ENCODE measurements at places on chromosomes 2 and 18.

GRCh38 chr2:130754811-130755210 lies 529 bp upstream of the AMER3 start:
- no peak for DNase-seq

- no peak for DNase-seq
Observed at GRCh38 chr2:47437287-47437686, 34.3 kb downstream of the MSH2 start.

DNA sequence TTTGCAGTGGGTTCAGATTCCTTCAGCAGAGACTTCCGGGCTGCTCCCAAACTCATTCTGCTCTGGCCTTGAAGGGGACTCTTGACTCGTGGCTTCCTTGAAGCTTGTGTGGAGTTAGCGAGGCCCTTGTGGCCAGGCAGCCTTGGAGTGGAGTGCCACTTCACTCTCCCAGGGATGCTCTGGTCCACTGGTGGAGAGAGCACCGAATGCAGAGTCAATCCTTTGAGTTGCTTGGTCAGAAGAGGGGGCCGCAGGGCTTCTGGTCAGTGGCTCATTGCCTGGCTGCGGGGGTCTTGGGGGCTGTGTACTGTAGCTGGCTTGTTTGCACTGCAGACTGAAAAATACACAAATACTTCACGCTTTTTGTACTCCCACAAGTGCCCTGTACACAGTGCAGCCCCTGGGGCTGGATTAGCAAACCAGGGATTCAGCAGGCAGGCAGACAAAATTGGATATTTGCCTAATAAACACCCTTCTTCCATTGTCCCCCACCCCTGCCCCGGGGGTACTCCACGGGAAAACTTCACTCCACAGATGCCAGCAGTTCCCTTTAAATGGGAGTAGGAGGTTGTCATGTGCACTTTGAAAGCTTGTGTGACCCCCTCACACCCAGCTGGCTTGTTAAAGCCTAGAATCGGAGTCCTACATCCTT lies 3.2 kb downstream of the GLI2 start:
- no peak for DNase-seq

GRCh38 chr2:134362740-134363139 lies 108.9 kb downstream of the MGAT5 start:
- no peak for DNase-seq

- no peak for DNase-seq
Observed at GRCh38 chr2:28247734-28248133, 144.9 kb upstream of the FOSL2 start.

GRCh38 chr18:70522183-70522680 lies 233.4 kb downstream of the SOCS6 start:
- DNase-seq = no peak

- no peak for DNase-seq
Observed at GRCh38 chr2:112152476-112153178, 14.4 kb downstream of the FBLN7 start.

DNA sequence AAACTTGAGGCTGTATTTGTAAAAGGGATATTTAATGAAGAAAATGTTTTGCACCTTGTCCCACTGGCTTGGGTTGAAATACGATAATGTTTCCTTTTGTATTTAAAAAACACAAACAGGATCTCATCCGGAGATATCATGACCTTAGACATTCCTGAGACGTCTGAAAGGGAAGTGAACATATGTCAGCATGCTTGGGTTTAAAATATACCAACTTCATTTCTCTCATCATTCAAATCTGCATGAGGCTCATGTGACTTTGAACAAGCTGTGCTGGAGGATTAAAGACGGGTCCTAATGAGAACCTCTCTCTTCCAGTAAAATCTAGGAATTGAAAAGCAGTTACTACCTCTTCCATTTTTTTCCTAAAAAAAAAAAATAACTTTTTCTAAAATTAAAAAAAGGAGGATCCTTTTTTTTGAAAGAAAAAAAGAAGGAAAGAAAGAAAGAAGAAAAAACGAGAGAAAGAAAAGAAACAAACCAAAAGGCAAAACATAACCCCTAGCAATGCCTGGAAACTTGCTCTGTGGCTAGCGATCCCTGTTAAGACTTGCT lies 106.8 kb upstream of the ZFP36L2 start:
- no peak for DNase-seq

DNA sequence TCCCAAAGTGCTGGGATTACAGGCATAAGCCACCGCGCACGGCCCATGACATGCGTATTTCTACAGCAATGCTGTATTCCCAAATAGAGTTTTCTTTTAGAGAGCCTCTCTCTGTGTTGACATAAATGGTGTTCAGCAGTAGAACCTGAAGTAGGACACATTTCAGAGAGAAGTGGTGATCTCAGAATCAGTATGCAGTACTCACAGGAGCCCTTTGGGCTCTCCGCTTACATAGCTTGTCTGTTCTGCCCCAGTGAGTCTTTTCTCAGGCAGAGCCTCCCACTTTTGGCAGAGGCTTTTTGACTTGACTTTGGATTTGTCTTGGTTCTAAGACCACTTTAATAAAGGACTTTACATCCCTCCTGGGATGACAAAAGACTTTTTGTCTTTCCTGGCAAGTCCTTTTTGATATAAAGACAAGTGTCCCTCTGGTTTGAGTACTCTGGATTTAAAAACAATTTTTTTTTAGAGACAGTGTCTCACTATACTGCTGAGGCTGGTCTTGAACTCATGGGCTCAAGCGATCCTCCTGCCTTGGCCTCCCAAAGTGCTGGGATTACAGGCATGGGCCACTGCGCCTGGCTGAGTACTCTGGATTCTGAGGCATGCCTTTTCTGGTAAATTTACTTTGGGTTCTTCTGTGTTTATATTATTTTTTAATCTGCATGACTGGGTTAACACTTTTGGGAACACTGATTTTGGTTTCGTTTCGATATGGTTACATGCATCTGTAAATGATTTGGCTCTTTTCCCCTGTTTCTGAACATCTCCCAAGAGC lies 113.3 kb downstream of the SMAD2 start:
- no peak for DNase-seq

DNA sequence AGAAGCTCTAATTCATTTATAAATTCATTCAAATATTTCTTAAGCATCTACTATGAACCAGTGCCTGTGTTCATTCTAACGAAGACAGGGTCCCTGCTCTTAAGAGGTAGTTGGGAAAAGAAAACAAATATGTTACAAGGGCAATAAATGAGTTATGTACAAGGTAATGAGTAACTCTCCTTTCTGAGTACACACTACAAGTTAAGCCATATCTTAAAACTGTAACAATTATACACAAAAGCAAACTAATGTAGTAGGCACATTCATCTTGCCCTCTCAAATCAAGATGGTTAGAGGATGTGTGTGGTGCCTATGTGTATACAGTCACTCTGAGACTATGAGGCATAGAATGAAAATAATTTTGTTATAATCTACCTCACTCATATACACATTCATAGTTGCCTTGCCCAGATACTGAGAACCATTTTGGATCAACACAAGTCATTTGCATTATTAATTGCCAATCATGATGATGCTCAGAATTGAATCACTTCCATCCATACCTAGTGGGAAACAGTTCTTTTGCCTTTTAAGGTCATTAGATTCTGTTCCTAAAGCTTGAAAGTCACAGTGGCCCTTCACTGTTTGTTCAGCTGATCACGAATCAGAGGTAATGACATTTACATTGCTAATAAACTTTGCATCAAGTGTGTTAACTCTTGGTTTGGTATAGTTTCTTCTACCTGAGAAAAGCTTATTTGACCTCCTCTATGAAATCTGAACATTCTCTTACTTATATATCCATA lies 283.1 kb downstream of the ZNF385B start:
- no peak for DNase-seq

GRCh38 chr2:230764346-230764745 lies 51.7 kb downstream of the CAB39 start:
- DNase-seq = no peak

- DNase-seq = peak; percentile 59
Observed at GRCh38 chr18:58967751-58968254, 103.1 kb downstream of the ZNF532 start.

DNA sequence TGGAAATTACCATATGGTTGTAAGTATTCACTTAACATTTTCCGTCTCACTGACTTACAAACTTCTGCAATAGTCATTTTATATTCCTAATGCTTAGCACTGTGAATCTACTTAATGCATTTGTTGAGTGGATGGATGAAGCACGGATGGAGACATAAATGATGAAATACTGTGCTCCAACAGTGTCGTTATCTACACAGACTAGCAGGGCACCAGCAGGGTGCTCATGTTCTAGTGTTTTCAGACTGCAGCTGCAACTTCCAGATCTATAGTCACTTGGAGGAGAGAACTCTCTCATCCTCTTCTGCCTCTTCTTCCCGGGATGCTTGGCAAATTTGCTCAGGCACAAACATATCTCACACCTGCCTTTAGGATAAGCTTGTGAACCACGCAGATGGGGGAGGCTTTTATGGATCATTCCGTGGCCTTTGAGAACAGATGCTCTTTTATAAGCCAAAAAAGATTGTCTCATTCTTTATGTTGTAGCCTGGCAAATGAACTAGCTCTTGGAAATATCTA lies 797.7 kb downstream of the MBD2 start:
- DNase-seq = no peak

DNA sequence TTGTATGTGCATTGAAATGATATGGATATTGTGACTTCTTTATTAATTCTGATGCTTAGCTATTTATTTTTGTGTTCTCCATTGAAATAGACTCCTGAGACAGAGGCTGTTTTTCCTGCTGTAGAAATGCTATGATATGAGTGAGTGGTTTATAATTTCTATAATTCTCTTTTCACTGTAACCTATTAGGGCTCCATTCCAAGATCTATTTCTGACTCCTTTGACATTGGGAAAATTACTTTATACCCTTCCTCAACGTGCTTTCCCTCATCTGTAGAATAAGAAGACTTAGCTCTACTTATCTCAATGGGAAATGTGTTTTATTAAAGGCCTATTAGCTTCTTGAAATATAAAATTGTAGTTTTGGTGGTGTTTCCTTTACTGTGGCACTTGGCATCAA lies 144.5 kb upstream of the RPRM start:
- no peak for DNase-seq

DNA sequence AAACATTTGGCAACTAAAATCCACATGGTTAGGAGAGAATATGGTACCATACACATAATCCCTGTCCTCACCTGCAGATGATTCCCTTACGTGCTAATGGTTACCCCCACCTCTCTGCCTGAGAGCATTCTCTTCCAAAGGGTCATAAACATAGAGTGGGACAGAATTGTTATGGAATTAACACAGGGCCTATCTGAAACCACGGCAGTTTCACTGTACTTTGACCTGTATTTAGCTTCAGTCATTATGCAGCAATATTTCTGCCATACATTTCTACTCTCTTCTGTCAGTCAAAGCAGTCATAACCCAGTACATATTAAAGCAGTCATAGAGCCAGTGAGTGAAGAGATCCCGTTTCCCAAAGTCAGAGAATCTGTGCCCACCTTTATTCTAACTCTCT lies 1128.9 kb upstream of the NXPH2 start:
- DNase-seq = no peak

DNA sequence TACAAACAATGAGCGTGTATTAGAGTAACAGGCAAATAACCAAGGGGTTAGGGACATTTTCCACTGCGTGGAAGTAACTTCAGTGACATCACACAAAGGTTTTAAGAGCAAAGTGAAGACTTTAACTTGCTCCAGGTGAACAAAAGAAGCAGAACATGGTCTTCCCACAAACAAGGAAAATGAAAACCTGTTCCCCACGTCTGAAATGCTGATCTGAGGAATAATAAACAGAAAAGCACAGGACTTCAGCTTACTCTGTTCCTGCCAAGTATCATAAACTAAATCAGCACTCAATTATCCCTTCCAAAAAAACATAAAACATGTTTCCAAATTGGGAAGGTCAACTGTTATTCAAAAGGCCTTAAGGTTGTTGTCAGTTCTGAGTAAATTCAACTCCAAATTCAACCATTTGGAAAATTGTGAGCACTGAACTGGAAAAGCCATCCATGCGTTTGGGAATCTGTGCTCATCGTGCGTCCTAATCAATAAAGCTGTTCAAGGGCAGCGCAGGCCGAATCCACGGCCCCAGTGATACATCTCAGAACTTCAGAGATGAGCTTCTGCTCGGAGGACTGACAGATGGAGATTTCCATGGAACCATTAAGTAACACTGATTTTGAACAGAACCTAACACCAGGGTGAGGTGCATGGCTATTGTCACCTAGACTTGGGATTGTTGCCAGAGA lies 7.7 kb upstream of the SNTG2 start:
- no peak for DNase-seq

DNA sequence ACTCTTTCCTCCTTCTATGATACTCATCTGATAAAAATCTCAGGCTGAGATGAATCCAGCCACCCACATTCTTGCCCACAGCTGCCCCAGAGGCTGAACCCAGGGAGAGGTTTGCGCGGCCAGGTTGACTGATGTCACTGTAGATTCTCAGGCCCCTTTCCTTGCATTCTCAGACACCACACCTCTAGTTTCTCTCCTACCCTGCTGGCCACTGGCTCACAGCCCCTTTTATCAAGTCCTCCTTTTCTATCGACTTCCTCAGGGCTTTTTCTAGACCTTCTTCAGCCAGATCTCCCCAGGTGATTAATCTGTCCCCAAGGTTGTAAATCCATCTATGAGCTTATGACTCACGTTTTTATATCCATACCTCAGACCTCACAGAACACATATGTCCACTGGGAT lies 99.8 kb downstream of the TACR1 start:
- no peak for DNase-seq

DNA sequence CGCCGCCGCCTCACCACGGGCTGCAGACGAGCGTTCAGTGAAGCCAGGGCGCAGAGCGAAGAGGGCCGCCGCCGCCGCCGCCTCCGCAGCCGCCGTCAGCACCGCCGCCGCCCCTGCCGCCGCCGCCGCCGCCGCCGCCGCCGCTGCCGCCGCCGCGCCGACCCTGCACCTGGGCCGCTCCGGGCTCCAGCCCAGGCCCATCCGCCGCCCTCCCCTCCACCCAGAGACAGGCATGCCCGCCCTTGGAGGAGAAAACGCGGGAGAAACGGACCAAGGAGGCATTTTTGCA lies 3.0 kb downstream of the POU3F3 start:
- DNase-seq = no peak

DNA sequence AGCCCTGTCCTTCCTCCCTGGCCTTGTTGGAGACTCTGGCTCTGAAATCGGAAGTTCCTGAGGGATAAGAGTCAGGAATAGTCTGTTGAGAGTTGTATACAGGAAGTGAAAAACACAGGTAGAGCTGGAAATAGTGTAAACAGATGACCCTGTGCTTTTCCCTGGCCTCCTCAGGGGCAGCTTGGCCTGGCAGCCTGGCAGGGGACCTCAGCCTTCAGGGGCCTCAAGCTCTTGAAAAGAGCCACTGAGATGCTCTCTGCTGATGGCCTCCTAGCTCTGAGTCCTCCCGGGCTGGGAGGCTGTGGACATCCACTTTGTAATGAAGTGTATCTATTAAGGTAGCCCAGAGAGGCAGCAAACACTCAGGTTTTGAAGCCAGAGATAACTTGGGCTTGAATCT lies 79.3 kb downstream of the DDX1 start:
- no peak for DNase-seq

DNA sequence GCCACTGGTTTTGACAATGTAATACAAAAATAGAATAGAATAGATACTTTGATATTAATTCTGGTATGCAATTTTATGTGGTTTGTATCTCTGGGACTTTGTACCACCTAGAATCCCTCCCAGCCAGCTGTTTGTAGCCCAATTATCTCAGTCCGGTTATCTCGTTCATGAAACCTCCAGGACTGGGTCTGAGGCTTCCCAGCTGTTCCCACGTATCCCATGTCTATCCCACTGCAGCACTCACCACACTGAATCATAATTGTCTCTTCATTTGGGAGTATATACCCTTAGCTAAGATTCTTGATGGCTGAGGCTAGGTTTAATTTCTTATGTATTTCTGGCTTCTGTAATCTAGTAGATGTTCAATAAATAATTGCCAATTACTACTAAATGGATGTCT lies 104.4 kb upstream of the MAPRE2 start:
- DNase-seq = no peak
